ENCODE measurements at places on chromosomes 5 and 9.

- no peak for DNase-seq
Measured at GRCh38 chr5:6856653-6857052, 143.4 kb downstream of the TENT4A start.

- no peak for DNase-seq
Measured at GRCh38 chr9:99478469-99479027, 256.5 kb downstream of the SEC61B start.

GRCh38 chr5:10353241-10354047 is at the start of gene MARCHF6:
MARCHF6 (plus strand) TSS chr5:10353695; CDS start chr5:10353899, 204 bp downstream.
- peak; percentile 68 for DNase-seq

DNA sequence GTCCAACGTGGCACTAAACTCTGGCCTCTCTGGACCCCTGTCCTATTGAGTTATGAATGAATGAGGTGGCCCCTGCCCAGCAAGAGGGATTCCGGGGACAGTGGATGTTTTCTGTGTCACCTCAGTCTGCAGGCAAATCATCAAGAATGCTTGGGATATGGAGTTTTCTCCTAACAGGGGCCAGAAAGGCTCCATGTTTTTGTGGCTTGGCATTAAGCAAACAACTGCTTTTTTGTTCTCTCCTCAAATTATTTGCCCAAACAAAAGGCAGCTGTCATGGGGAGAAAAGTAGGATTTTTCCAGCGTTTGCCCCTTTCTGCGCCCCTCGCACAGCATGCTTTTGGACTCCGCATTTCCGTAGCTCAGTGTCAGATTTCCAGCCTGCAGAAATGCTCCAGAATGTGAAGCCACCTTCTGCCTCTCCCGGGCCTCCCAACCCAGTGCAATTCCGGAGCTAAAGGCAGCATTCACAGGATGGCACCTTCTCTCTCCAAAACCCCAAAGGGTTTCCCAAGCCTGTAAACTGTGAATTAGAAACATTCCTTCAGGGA is 553.3 kb downstream of the CCDC171 start:
- DNase-seq: no peak

DNA sequence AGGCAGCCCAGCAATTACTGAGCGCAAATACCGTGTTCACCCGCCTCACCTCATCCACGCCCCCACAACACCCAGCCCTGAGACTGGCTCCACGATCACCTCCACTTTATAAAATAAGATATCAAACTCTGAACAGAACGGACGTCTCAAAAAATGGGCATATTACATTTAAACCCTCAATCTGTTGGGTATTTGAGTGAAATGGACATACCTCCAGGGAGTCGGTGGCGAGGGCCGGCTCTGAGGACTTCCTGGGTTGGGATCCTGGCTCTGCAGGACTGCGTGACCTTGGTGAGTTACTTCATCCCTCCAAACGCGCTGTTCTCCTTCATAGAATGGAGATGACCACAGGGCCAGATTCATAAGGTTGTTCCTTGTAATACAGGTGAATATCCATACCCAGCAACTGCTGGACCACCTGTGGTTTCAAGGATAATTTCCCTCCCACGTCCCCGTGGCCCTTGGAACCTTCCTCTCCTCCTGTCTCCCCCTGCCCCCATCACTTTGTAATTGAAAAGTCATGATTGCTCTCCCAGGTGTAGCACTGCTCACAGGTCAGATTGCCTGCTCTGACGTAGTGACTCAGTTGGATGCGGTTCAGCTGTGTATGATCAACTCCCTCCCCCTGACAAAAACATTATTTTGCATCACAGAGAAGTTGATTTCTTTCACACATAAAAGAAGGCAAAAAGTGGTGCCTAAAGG is 135.6 kb downstream of the KCNIP1 start:
- DNase-seq: no peak

GRCh38 chr5:177231479-177232250 is 71.9 kb downstream of the RAB24 start:
- no peak for DNase-seq

GRCh38 chr5:90558344-90559192 is at the start of gene ADGRV1:
ADGRV1 (plus strand) TSS chr5:90558797; CDS start chr5:90558896, 99 bp downstream.
- DNase-seq: peak; percentile 78

DNA sequence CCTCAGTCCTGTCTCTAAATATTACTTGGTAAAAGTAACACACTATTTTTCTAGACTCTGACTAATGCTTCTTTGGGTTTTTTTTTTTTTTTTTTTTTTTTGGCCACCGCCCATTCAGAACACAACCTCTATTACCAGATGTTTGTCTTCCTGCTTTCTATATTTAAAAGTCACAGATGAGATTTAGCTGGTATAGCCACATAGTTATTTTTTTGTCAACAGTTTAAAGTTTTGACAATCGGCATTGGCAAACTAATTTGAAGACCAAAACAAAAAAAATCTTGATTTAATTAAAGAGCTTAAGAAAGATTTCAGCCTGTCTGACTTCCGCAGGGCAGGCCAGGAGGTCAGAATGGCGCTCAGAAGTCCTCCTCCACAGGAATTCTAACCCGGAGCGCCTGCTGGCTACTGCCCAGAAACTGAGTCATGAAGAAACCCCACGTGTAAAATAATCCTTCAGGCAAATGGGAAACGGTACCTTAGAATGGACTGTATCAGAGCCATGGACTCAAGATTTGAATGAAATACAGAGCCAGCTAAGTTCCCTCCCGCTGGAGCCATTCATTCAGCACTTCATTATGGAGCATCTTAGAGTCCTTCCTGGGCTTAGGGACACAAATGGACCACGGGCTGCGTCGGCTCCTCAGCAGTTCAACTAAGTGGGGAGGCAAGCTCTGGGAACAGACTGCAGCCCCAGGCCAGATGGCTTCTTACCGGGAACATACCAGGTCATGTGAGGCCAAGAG is 55.6 kb downstream of the PTPDC1 start:
- no peak for DNase-seq

- DNase-seq: no peak
Measured at GRCh38 chr5:42587096-42587723, 164.0 kb downstream of the GHR start.

- no peak for DNase-seq
Measured at GRCh38 chr9:84542554-84542953, 127.0 kb upstream of the NTRK2 start.

- no peak for DNase-seq
Measured at GRCh38 chr5:88881571-88881971, 1.4 kb downstream of the MEF2C start.

DNA sequence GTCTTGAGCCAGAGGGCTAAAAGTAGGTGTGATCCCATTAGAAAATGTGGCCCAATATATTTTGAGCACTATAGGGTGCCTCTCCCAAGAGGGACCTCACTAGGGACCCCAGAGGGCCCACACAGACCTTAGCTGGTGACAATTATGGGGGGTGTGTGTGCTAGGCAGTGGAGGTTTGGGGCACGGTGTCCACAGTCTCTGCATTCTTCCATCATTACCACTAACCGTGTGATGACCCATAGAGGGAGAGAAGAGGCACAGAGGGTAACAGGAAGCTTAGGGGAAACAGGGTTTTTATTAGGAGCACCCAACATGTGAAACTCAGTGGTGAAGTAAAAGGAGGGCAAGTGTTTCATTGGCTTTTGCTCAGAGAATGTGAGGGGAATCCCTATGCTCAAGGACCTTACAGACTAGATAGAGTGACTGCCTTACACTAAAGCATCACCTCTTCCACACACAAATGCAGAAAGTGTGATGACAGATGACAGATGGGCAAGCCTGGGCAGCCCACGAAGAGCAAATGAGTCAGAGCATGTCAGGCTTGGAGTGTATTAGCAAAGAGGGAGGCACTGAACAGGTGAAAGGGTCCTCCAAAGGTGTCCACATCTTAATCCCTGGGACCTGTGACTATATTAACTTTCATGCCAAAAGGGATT is 2.5 kb upstream of the ACTL7A start:
- DNase-seq: no peak

- DNase-seq: no peak
Measured at GRCh38 chr5:156552855-156553358, 225.9 kb downstream of the SGCD start.

- no peak for DNase-seq
Measured at GRCh38 chr9:72790989-72791388, 161.9 kb downstream of the ALDH1A1 start.

GRCh38 chr9:16555802-16556201 is 314.7 kb downstream of the BNC2 start:
- DNase-seq: no peak

- DNase-seq: no peak
Measured at GRCh38 chr9:115005322-115005721, 74.9 kb upstream of the TNFSF8 start.

GRCh38 chr5:72387985-72388384 is 67.8 kb downstream of the PTCD2 start:
- DNase-seq: no peak

DNA sequence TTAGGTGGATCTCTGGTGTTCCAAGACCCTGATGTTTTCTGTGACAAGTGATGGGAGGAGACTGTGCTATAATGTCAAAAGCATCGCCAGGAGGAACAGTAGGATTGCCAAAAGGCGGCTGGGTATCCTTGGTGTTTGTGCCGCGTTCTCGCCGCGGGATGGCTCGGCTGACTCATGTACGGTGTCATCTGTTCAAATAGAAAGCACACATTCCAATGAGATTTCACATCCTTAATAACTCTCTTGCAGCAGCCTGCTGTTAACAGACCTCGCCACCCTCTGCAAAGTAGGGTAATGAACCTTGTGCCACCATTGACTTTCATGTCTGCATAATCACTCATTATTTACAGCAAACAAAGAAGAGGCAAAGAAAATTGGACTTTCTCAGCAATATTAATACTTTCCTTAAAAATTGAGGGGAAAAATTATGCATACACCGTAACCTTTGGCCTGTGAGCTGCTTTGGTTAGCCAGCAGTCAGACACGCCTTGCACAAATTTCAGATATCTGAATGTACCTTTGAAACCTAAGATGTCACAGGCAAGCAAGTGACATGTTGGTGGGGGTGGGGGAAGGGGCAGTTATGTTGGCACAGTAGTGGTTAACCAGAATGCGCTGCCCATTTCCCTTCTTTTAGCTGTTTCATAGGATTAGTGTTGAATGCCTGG is 289.4 kb downstream of the EFNA5 start:
- DNase-seq: no peak

- no peak for DNase-seq
Measured at GRCh38 chr5:139278540-139279274, 14.8 kb upstream of the MATR3 start.

- DNase-seq: no peak
Measured at GRCh38 chr5:148949841-148950470, 112.9 kb downstream of the SH3TC2 start.

GRCh38 chr5:68950125-68950524 is 143.7 kb upstream of the SLC30A5 start:
- DNase-seq: no peak

GRCh38 chr9:20512636-20513035 is 109.7 kb downstream of the MLLT3 start:
- DNase-seq: no peak

- no peak for DNase-seq
Measured at GRCh38 chr9:21679432-21679831, 123.0 kb upstream of the MTAP start.

- DNase-seq: no peak
Measured at GRCh38 chr5:51389288-51389576, 6.0 kb downstream of the ISL1 start.

DNA sequence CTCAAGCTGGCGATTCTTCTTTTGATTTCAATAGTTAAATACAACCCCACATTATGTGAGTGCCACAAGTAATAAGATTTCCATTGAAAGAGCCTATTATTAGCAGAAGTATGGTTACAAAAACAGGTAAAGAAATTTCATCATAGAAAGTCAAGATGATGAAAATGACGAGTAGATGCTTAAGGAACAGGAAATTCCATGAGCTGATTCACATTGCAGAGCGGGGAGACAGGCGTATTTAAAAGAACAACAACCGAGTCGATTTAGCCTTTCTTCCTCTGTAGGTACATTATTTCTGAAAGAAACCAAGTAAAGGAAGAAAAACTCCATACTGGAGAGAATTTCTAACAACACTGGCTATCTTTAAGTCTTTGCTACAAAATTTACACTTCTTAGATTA is 310.4 kb downstream of the SLF1 start:
- no peak for DNase-seq

DNA sequence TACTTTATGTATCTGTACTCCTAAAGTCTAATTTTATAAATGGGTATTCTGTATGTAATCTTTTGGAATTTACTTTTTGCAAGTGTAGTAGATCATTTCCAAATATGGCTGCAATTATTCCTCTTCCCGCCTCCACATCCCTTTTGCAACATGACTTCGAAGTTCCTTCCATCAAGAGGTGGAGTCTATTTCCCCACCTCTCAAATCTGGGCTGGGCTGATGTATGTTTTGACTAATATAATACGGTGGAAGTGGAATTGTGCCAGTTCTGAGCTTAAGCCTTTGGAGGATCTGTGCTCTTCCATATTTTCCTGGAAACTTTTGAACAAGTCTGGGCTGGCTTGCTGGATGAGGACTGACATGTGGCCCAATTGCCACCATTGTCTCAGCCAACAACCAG is 155.9 kb downstream of the FGF18 start:
- DNase-seq: no peak

- no peak for DNase-seq
Measured at GRCh38 chr9:99690573-99690972, 131.1 kb upstream of the NR4A3 start.
